ENCODE measurements at places on chromosomes 12 and 14.

GRCh38 chr12:1530592-1531152 is 63.7 kb downstream of the FBXL14 start:
- DNase-seq = no peak

- peak; percentile 82 for DNase-seq
Measured at GRCh38 chr14:104149617-104150135, 11.3 kb downstream of the KIF26A start.

GRCh38 chr12:41439801-41440200 is 251.7 kb downstream of the PDZRN4 start:
- DNase-seq = no peak

- no peak for DNase-seq
Measured at GRCh38 chr14:41597647-41598046, 9.0 kb upstream of the LRFN5 start.

GRCh38 chr12:130849561-130850417 is 10.7 kb upstream of the STX2 start:
- DNase-seq = no peak

DNA sequence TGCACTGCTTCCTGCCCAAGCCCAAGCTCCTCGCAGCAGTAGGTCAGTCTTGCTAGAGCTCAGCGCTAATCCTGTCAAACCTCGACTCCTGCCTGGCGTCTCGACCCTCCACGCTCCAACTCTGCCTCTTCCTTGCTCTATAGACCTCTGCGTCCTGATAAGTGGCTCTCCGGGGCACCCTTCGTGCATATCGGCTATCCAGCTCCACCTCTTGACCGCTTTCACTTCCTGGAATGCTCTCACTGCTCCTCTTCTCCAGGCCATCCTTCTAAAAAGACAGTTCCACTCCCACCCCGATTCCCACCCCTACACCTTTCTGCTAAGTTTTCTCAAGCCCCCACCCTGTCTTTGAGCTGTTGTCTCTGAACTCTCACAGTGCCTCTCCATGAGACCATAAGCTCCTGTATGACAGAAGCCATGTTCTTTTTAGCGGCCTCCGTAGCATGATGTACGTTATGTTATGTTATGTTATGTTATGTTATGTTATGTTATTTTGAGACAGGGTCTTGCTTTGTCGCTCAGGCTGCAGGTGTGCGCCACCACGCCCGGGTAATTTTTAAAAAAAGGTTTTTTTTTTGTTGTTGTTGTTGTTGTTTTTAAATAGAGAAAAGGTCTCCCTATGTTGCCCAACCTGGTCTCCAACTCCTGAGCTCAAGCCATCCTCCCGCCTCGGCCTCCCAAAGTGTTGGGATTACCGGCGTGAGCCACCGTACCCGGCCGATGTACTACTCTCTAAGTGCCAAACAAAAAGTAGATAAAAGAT is 601 bp downstream of the COX14 start:
- DNase-seq = no peak

GRCh38 chr12:56991319-56992246 is 14.8 kb downstream of the ZBTB39 start:
- DNase-seq = no peak

DNA sequence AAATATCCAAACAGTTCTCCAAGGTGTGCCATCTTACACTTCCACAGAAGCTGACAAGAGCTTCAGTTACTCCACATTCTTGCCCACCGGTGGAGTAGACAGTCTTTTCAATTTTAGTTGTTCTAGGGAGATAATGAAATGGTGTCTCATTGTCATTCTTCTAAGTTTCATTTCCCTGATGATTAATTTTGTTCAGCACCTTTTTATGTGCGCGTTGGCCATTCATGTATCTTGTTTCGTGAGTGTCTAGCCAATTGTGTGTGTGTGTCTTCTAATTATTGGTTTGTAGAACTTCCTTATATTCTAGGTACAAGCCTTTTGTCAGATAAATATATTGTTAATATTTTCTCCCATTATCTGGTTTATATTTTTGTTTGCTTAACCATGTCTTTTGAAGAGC is 63.1 kb downstream of the GLT1D1 start:
- DNase-seq = no peak

DNA sequence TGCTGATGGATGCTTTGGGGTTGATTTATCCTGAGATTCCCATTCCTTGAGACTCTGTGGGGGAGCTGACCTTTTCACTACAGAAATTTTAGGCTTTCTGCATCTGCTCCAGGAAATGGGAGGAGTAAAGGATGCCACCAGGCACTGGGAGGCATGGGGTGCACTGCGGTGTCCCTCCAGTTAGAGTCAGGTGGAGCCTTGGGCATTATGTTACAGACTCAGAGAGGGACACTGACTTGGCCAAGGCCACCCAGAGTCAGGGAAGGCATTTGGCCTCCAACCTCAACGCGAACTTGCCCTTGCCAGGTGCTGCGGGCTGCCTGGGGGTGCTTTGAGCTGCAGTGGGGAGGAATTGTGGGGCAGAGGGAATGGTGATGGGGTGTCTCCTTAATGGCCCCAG is 58.0 kb upstream of the TBX3 start:
- DNase-seq = no peak

DNA sequence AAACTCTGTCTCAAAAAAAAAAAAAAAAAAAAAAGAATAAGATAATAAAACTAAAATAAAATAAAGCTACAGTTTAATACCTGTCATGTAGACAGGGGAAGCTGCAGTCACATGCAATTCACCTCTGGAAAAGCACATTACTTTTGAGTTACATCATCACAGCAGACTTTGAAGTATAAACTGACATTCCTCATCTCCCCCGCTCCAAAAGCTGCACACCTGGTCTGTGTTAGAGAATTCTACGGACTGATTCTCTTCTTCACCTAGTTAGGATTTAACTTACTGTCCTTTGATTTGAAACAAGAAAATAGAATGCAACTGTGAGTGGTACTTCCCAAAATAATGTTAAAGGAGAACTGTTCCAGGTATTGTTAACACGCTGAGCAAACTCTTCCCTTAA is 25.1 kb downstream of the SPPL3 start:
- DNase-seq = no peak

GRCh38 chr12:30546121-30546520 is 149.5 kb downstream of the IPO8 start:
- no peak for DNase-seq

DNA sequence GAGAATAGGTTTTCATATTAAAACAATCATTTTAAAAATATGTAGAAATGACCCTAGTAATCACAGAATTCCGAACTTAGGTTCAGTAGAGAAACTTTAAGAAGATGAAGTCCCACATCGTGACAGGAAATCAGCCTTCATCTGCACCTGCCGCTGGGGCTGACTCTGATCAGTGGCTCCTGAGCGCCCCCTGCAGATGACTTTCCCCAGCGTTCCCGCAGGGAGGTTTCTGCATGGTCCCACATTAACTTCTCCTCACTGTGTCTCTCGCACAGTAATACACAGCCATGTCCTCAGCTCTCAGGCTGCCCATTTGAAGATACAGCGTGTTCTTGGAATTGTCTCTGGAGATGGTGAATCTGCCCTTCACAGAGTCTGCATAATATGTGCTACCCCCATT is 1131.1 kb downstream of the TMEM121 start:
- no peak for DNase-seq

DNA sequence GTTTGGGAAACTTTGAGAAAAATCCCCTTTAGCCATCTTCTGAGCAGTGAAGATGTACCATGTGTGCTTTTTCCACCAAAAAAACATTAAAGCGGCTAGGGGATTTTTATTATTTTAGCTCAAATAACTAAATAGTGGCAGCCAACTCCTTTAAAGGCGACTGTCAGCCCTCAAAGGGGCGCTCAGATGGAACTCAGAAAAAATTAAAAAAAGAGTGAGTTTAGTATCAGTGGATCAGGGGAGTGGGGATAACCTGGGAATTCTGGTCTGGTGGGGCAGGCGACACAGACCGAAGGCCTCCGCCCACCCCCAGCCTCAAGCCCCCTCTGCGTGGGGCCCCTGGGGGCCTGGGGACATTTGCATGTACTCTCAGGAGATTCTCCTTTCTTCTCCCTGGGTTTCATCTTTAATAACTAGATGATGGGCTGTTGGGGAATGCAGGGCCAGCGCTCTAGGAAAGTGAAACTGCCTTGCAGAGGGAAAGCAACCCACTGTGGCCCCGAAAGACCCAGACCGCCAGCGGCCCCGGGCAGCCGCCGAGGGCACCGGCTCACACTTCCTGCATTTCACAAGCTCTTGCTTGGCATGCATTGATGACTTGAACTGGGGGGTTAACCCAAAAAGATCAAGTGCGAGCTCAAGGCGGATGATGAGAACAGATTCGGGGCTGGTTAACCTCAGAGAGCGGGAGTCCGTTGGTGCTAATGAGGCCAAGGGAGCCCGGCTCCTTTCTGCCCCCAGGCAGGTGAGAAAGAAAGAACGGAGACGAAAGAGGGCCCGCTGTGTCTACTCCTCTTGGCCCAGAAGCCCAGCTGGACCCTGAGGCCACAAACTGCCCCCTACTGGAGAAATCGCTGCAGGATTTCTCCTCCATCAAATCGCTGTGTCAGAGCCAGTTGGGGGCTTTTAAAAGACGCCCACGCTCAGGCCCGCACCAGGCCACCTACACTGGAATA is 7.3 kb upstream of the BATF start:
- no peak for DNase-seq

- DNase-seq = no peak
Measured at GRCh38 chr12:76768576-76768975, 4.7 kb downstream of the ZDHHC17 start.

- DNase-seq = no peak
Measured at GRCh38 chr12:131220331-131220685, 266.6 kb downstream of the ADGRD1 start.

DNA sequence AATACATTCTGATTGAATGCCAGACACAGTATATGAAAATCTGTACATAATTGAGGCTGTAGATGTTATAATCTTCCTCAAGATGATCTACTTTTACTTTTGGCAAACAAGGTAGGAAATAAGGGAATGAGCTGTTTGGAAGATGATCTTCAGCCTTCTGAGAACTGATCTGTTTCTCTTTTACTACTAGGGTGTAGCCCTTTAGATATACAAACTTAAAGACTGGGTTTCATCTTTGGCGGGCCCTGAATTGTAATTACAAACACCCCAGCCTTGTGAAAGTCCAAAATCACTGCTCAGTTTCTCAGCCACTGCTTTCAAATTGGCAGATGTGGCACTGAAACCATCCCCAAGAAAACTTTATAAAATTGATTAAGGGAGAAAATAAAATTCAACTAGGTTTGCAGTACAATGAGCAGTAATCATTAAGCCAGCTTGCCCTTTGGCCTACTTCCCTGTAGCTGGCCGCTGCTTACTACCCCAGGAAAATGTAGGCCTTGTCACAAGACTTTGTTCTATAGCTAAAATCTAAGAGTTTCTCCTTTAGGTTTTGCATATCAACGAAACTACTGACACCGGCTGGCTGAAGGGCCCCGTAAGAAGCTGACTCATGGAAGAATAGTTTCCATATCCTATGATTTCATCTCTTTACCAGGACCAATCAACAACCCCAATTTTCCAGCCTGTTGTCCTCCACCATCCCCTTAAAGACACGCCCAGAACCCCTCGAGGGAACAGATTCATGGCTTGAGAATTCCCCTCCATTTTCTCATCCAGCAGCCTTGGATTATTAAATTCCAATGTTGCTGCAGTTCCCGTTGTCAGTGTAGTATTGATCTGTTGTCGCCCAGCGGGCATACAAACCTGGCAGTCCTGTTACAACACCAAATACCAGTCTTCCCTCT is 210.8 kb downstream of the PCNX1 start:
- DNase-seq = peak; percentile 30

GRCh38 chr12:112112409-112113133 is 4.0 kb upstream of the NAA25 start:
- no peak for DNase-seq

DNA sequence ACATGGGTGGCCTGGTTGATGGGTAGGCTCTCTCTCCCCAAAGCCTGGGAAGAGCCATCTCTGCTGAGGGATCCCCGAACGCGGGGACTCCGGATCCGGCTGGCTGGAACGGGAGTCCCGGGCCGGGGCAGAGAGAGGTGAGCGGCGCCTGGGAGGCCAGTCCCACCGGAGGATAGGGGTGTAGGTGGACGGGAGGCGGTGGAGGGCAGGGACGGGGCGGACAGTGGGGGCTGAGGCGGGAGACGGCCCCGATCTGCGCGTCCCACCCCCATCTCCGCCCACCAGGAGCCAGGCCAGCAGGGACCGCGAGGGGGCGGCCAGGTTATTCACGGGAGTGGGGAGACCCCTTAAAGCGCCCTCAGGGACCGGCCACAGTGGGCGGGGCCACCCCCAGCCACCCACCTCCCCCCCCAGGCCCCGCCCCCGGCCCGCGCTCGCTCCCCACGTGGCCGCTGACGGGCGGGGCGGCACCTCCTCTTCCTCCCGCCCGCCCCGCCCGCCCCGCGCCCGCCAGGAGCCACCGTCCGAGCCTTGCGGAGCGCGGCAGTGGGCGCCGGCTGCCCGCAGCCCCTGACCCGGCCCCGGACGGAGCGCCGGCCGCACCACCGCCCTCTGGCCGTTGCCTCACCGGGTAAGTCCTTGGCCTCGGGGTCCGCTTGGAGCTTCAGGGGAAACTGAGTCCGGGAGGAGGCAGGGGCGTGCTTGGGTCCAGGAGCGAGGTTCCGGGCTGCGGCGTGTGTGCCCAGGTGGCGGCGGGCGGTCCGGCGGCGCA is at the start of gene INF2:
INF2 (plus strand) TSS at position 510 of the 772 bp plus-strand sequence. CDS start 11,748 bp downstream, outside the sequence.
- DNase-seq = peak; percentile 80

GRCh38 chr12:54984658-54985376 is at the start of gene TESPA1:
Gene TESPA1 (minus strand): TSS chr12:54984762. CDS start chr12:54974562, 10,200 bp downstream.
- no peak for DNase-seq

DNA sequence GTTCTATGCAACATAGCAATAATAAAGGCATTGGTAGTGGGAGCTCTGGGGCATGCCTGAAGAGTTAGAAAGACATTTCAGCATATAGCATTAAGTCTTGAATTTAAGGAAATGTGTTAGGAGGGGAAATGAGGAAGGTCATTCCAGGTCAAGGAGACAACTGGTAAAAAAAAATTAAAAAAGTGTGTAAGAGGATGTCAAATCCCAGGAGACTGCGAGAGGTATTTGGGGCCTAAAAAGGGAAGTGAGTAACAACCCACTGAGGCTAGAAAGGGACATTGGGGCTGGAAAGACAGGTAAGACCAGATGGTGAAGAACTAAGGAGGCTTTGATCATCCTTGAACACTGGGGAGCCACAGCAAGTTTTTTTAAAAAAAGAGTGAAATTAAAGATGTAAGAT is 152.9 kb downstream of the SLC25A21 start:
- DNase-seq = no peak

DNA sequence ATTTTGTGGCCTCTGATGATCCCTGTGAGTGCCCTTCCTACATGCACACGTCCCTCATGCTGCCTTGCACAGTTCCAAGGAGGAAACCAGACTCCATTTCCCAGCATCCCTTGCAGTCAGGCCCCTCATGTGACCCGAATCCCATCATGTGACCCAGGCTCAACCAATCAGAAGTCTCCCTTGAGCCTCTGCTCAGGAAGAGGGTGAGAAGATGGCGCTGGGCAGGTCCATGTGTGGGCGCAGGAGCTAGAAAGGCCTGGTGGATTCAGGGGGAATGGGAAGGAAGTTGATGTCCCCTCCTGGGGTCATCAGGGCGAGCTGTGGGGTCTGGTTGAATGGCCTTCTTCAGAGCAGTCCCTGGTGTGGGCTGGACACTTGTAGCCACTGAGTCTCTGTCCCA is 240.5 kb downstream of the ADGRD1 start:
- DNase-seq = no peak

GRCh38 chr12:124720004-124720680 is 143.5 kb downstream of the SCARB1 start:
- peak; percentile 59 for DNase-seq

- DNase-seq = no peak
Measured at GRCh38 chr14:28635387-28635786, 131.2 kb upstream of the FOXG1 start.

GRCh38 chr12:110639336-110640141 is 25.6 kb downstream of the TCTN1 start:
- no peak for DNase-seq

Measured in H54 (cell line).